ENCODE measurements at places on chromosomes 5 and 9. TPM values are rescaled to one million over a fixed set of nuclear protein-coding genes. Genes with fewer than 3 reads are reported as not detected.

The PTGES gene
- 2.1 TPM for total RNA-seq

The QRFP gene
- total RNA-seq = not detected

GRCh38 chr5:151900891-151901290 lies 23.8 kb downstream of the GLRA1 start:
- no peak overlapping the region for H3K4me3 ChIP-seq
- DNase-seq = no peak
- no peaks in the 10 kb centered on the region for H3K27me3 ChIP-seq
- H3K4me1 ChIP-seq = peaks cover 6% of the 10 kb centered on the region
- H3K36me3 ChIP-seq = no peaks in the 10 kb centered on the region

GRCh38 chr9:18296702-18297055 lies 177.3 kb upstream of the ADAMTSL1 start:
- H3K4me1 ChIP-seq = no peaks in the 10 kb centered on the region
- DNase-seq = no peak
- no peaks in the 10 kb centered on the region for H3K27me3 ChIP-seq
- no peak overlapping the region for H3K4me3 ChIP-seq
- H3K36me3 ChIP-seq = no peaks in the 10 kb centered on the region
- no peak overlapping the region for H3K27ac ChIP-seq

DNA sequence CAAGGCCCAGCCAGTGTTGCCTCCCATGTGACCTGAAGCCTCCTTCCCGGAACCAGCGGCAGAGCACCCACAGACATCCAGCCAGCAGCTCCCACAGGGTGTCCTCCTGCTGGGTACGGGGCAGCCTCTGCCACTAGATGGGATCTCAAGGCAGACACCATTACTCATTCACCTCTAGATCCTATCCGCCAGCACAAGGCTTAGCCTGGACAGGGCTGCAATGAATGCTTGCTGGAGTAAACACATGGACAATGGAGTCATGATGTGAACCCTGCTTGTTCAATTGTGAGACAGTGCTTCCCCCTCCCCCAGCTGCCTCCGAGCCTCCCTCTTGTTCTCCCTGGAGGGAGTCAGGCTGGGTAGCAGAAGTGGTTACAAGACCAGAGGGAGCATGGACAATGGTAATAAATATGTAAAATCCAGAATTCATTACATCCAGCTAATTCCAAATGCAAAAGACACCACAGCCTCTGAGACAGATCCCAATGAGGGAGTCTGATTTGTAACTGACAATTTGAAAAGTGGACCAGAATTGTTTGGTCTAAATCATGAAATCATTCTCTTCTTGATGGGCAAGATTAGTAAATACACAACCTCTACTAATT lies 132.0 kb downstream of the CRB2 start:
- H3K4me1 ChIP-seq = no peaks in the 10 kb centered on the region
- H3K36me3 ChIP-seq = no peaks in the 10 kb centered on the region
- peak; percentile 57 for DNase-seq

GRCh38 chr9:132006677-132007370 lies 72.8 kb downstream of the MED27 start:
- H3K27me3 ChIP-seq = no peaks in the 10 kb centered on the region
- DNase-seq = no peak
- H3K4me1 ChIP-seq = no peaks in the 10 kb centered on the region
- H3K36me3 ChIP-seq = no peaks in the 10 kb centered on the region
- H3K27ac ChIP-seq = no peak overlapping the region

All from upper lobe of right lung (tissue), 1 donor.